ENCODE measurements at places on chromosomes 3 and 15.

DNA sequence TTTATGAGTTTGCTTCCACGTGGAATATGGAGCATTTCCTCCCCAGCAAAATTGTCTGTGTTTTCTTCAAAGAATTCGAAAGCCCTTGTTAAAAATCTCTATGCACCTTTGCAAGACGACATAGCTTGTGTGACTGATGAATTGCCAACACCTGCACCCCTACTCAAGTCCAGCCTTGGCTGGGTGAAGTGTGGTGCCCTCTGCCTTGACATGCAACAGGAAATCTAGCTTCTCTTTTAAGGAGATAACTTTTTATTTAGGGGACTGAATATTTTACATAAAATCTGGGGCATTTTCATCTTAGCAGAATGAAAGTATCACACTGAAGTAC is 647 bp downstream of the HMG20A start:
- DNase-seq = no peak

DNA sequence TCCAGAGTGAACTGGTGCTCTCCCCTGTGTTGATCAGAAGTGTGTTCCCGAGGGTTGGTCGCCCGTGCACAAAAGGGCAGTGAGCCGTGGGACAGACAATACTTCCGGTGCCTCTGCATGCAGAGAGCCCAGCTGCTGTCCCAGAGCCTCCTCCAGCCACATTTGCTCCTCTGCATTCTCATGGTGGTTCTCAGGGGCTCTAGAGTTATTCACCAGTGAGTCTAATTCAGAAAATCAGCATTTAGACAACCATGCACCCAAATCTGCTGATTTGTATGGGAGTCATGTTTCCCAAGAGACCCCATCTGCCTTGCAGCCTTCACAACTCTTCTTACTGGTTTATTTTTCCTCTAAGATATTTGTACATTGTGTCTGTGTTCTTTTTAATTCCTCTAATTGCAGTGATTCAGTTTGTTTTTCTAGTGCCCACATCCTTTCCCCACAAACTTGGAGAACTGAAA is 107.0 kb upstream of the SPRED1 start:
- DNase-seq = no peak

GRCh38 chr3:38214560-38214959 is 49.2 kb downstream of the OXSR1 start:
- DNase-seq = no peak

DNA sequence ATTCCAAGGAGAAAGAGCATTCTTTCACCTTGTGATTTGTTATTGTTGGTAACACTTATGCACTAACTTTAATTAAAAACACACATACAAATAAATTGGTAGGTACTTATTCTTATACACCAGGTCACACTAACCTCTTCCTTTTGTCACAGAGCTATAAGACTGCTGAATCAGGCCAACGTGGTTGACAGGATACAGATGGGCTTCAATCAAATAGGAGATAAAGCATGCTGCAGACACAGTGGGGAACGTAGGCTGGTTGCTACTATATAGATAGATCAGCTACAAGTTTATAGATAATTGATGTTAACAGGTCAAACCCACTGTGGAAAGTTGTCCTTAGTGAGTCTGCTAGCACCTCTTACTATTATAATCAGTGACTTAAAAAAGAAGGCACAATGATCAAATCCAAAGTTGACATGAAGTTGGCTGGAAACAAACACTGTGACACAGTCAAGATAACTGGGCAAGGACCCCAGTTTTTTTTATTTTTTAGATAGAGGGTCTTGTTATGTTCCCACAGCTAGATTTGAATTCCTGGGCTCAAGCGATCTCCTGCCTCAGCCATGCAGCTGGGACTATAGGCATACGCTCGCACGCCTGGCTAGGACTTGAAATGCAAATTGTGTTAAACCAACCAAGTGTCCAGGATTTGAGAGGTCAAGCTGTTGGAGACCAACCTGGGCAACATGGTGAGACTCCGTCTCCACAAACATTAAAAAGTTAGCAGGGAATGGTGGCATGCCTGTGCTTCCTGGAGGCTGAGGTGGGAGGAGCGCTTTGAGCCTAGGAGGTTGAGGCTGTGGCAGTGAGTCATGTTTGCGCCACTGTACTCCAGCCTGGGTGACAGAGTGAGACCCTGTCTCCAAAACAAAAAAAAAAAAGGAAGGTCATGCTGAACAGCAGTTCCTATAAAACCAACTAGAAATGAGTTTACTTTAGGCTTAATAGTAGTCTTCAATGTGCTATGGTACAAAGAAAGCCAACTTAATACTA is 97.9 kb upstream of the MEX3B start:
- DNase-seq = no peak

- DNase-seq = no peak
These were observed 79.8 kb upstream of the CSPG5 start for GRCh38 chr3:47658444-47658843.

GRCh38 chr15:50884540-50884939 is 23.9 kb upstream of the AP4E1 start:
- no peak for DNase-seq

DNA sequence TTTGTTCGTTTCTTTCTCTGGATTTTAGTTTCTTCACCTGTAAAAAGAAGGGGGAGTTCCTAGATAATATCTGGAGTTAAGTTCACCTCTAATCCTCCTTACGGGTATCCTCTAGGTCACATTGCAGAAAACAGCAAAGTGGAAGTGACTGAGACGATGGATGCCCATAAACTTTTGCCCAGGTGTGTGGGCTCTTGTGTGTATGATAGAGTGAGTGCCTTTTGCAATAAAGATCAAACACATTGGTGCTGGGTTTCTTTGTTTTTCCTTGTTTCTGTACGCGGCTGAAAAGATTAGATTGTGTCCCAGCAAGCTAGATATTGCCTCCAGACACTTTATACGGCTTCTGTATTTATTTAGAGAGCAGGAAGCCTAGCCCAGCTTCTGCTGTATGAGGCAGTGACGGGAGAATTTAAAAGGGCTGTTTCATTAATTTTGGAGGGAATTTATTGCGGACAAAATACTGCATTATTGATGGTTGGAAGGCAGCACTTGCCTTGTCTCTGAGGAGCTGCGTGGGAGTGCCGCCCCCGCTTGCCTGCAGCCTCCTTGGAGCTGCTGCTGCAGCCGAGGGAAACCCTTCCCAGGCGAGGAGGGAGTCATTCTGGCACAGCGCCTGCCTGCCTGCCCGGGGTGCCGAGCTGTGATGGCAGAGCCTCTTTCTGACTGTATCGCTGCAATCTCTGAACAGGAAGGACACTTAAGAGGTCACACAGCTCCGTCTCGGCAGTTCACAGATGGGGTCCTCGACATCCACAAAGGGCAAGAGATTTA is 38.5 kb downstream of the PYDC2 start:
- DNase-seq = no peak

All from T-helper 2 cell (primary cell).